ENCODE measurements at places on chromosomes 5 and 9.

- DNase-seq = no peak
Measured at GRCh38 chr5:20833081-20833627, 845.2 kb upstream of the CDH18 start.

DNA sequence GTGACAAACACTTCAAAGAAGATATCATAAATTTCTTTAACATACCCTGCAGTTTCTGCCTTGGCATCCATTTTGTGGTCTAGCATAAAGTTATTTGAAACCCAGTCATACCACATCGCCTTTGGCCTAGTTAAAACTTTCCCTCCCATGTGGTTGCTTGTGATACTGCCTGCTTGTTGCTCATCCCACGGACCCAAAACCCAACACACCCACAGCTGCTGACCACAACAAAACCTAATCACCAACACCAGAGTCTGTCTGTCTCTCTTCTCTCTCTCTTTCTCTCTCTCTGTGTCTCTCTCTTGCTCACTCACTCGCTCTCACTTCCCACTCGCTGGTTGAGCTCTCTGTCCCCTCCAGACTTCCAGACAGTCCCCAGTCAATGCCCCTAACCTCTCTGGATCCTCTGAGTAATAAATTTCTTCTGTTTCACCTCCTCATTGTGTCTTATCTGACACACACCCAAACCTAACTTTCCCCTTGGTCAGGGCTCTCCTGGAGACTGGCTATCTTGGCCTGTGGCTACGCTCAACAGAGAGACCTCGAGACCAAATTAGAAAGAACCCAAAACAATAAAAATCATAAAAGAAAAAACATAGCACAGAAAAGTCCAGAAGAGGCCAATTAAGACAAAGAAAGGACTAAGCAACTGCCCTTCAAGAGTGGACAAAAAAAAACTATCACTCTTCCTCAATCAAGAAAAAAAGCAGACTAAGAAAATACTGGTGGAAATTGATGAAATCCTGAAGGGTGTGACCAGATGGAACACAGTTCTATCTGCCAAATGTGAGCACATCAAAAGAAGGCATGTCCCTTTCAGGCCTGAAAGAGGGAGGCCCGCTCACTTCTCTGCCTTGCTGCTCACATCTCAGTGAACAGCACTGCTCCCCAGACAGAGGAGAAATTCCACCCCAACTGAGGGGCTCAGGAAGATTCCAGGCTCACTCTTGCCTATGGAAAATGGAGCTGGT is 41.5 kb downstream of the TTLL11 start:
- no peak for DNase-seq

DNA sequence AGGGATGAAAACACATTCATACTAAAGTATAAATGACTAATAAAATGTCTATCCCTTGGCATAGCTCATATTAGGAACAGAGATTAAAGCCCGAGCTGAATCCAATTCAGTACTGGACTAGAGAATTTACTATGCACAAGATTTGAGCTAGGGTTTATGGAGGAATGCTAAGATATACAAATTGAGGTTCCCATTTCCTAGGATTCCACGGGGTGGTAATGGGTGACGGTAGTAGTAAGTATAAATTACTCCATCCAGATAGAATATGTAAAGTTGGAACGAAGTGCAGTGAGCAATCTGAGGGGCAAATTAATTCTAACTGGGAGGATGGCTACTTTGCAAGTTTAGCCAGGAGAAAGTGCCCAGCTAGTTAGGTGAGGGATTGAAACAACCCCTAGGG is 156.5 kb downstream of the GAS1 start:
- no peak for DNase-seq

- peak; percentile 63 for DNase-seq
Measured at GRCh38 chr5:174195517-174195916, 150.0 kb downstream of the NSG2 start.

- no peak for DNase-seq
Measured at GRCh38 chr9:129627556-129628440, 1.8 kb downstream of the NTMT1 start.

DNA sequence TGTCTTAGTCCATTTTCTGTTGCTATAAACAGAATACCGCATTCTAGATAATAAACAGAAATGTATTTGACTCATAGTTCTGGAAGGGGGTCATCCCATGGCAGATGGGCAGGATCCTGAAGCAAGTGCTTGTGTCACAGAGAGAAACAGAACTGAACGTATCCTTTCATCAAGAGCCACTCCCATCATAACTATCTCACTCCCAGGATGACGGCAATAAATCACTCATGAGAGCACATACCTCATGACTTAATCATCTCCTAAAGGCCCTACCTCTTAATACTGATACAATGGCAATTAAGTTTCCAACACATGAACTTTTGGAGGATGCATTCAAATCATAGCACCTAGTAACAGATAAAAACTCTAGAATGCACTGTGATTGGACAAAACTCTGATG is 142.9 kb downstream of the CAMK4 start:
- DNase-seq = no peak

DNA sequence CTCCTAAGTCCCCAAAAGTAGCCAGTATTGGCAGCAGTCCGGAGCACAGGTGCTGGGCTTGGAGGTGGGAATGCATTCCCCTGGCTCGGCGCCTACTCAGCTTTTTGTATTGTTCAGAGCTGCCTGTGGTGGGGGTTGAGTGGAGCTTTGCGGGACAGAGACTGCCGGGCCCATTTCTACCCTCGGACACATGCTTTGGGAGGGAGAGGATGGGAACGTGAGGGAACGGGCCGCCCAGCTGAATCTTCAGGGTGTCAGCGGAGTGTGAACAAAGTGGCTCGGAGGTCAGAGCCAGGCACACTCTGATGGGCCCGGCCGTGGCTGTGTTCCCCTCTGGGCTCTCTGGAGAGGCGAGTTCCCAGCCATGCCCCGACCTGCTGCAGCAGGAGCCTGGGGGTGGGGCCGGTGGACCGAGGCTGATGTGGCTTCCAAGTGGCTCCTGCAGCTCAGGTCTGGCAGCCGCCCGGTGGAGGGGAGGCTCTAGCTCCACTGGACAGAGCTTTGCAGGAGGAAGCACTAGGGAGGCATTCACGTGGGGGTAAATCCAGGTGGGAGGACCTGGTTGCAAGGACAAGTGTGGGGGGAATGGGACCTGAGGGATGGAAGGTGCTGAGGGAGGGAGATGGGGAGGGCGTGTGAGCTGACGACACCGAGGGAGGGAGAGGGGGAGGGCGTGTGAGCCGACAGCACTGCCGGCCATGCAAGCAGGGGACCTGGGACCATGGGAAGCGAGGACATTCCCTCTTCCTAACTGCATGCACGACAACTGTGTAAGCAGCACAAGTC is 31.1 kb upstream of the SLC6A3 start:
- no peak for DNase-seq

DNA sequence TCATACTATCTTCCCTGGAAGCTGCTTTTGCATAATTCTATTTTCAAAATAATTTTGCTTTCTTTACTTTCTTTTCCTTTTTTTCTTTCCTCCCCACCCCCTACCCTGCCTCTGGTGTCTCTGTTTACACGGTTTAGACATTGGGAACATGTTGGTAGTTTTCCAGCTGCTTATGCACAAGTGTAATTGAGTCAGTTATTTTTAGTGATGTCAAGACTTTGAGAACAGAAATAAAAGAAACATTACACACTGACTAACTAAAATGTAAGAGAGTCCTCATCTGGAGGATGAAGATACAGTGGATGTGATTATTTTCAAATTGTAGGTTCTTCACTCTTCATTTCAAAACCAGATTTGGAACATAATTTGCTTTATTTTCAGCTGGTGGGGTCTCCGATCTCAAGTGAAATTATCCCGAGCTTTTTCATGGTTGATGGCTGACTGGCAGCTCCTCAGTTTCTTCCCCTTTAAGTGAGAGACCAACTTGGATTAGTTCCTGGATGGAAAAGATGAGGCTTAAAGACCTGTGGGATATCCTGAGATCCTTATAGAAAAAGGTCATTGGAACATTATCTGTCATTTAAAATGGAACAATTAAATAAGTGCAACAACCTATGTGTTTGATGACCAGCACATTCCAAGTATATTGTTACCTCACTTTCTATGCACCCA is 154.4 kb upstream of the ZNF462 start:
- DNase-seq = no peak

- peak; percentile 43 for DNase-seq
Measured at GRCh38 chr5:134133188-134133994, 18.9 kb downstream of the TCF7 start.

- no peak for DNase-seq
Measured at GRCh38 chr5:76207120-76207519, 123.9 kb downstream of the SV2C start.

DNA sequence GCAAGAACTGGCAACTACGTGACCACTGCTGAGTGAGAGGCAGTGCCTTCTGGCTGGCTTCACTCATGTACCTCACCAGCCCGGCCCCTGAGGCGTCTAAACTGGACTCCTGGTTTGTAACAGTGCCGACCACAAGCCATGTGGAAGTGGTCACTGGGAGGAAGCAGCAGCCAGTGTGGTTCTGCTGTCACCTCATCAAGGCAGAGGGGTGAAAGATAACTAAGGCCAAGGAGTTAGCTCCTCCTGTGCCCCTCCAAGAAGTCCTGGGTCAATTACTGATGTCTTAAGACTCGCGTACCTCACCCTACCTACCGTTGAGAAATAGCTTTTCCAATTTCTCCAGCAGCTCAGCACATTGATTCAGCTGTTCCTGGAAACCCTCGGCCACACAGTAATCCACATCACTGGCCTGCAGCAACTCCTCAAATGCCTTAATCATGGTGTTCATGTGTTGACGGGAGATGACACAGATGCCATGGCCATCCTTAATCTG is 142.9 kb downstream of the CDK5RAP2 start:
- DNase-seq = no peak

- DNase-seq = no peak
Measured at GRCh38 chr9:16625161-16625631, 245.3 kb downstream of the BNC2 start.

All from endodermal cell (in vitro differentiated cells).